ENCODE measurements at places on chromosomes 4 and X.
A peak's percentile ranks its signal among the peaks of the same experiment; 100 is the strongest.

DNA sequence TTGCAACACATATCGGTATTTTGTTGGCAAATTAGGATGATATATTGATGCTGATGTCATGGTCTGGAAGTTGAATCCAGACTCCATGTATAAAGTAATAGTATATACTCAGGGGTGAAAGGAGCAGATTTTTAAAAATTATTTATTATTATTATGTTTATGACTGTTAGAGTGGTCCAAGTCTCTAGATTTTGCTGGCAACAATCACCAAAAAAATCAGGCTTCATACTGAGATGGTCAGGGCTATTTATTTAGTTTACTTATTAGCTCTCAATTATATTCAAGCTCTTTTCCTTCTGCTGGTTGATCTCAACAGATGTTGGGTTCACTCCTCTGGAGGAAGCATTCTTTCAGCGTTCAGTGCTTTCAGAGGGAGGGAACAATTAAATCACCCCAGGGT lies 73.9 kb upstream of the VCX3B start:
- DNase-seq, result no peak

GRCh38 chr4:8773124-8773931 lies 98.3 kb downstream of the HMX1 start:
- DNase-seq, result no peak

GRCh38 chr4:100421361-100421978 lies 96.4 kb downstream of the EMCN start:
- no peak for DNase-seq

DNA sequence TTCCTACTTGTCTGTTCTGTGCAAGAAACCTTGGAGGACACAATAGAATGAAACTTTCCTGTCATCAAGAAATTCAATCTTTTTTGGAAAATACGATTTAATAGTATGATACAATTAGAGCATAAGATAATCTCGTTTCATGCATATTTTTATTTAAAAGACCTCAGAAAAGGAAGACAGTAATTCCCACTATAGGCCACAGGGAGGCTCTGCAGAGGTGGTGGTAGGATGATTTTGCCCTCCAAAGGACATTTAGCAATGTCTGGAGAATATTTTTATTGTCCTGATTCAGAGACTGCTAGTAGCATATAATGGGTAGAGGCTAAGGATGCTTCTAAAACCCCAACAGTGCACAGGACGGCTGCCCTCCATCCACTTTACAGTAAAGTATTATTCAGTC lies 68.7 kb downstream of the PAK3 start:
- DNase-seq, result no peak

- DNase-seq, result no peak
These were observed 138.9 kb upstream of the SMIM31 start for GRCh38 chr4:164614999-164615398.

DNA sequence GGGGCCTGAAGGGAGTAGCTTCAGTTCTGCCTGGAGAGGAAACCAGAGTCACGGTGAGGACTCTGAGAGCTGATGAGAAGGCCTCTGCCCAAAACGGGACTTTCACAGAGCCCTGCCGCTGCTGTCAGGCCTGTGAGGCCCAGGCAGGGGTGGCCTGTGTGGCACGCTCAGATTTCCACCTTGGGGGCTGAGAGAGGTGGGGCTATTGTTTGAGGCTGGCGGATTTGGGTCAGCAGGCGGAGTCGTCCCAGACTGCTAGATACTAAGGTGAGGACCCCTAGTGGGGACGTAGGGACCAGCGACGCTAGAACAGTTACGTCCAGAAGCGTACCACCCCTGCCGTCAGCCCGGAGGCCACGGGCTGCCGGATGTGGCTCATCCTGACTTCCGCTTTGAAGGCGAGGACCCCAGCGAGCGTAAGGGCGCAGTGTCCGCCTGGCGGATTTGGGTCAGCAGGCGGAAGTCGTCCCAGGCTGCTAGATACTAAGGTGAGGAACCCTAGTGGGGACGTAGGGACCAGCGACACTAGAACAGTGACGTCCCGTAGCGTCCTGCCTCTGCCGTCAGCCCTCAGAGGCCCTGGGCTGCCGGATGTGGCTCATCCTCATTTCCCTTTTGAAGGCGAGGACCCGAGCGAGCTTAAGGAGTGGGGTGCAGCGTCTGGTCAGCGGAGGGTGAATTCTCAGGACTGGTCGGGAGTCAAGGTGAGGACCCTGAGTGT lies at the start of gene MAGEB1:
MAGEB1 (plus strand) TSS at position 378 of the 721 bp plus-strand sequence. CDS start 3,348 bp downstream, outside the sequence.
- DNase-seq, result no peak

- DNase-seq, result no peak
These were observed 35.5 kb upstream of the CD99L2 start for GRCh38 chrX:150933945-150934350.

DNA sequence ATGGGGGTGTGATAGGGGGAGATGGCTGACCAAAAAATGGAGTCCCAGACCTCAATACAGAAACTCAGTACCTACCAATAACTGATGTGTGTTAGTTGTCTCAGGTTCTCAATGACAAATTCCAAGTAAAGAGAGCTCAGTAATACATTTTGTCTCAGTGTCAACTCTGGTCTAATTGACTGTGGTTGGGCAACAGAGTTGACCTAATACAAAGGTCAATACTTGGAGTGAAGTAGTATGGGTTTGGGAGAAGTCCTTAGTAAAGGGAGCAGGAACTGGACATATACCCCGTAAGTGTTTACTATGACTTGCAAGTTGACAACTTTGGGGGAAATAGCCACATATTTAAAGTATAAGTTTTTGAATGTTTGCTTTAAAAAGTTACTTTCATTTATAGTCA lies 20.5 kb upstream of the LCORL start:
- no peak for DNase-seq

DNA sequence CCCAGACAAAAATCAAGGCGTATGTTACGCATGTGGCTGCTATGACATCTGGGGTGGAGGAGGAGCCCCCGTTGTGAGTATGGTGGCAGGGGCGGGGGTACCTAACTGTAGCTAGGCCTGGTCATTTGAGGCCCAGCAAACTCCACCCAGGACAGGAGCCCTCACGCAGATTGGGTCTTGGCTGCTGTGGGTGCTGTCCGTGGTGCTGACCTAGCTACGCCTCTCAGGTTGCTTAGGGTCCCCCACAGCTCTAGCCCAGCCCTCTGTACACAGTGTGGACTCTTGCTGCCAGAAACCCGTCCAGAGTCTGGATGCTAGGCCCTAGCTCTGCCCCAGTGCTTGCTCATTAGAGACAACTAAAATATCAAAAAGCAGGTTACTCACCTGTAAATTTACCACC lies 146.7 kb upstream of the PSAPL1 start:
- DNase-seq, result peak; percentile 6

DNA sequence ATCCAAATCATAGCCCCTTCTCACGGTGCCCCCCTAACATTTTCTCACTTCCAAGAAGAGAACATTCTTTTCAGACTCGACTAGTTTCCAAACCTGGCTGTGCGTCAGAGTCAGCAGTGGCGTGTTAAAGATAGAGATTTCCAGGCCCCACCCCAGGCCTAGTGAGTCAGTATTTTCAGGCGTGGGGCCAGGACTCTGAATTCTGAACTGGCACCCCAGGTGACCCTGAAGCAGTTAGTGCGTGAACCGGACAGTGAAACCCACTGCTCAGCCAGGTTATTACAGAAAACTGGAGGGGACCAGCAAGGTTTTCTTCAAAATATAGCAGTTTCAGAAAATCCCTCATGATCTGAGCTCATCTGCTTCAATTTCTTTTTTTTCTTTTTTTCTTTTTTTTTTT lies 35.0 kb upstream of the BCOR start:
- DNase-seq, result no peak

DNA sequence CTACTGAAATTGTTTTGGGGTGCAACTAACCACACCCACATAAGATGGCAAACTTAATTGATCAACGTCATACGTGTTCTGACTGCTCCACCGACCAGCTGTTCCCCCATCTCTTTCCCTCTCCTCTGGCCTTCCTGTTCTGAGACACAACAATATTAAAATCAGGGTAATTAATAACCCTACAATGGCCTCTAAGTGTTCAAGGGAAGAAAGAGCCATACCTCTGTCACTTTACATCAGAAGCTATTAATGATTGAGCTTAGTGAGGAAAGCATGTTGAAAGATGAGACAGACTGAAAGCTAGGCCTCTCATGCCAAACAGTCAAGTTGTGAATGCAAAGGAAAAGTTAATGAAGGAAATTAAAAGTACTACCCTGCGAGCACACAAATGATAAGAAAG lies 173.9 kb upstream of the FTHL17 start:
- DNase-seq, result no peak

- DNase-seq, result no peak
These were observed 608.7 kb downstream of the TLL1 start for GRCh38 chr4:166481739-166482138.

GRCh38 chr4:48205107-48205506 lies 64.5 kb downstream of the TEC start:
- no peak for DNase-seq

- no peak for DNase-seq
These were observed 150.6 kb downstream of the PRDM5 start for GRCh38 chr4:120771907-120772306.

DNA sequence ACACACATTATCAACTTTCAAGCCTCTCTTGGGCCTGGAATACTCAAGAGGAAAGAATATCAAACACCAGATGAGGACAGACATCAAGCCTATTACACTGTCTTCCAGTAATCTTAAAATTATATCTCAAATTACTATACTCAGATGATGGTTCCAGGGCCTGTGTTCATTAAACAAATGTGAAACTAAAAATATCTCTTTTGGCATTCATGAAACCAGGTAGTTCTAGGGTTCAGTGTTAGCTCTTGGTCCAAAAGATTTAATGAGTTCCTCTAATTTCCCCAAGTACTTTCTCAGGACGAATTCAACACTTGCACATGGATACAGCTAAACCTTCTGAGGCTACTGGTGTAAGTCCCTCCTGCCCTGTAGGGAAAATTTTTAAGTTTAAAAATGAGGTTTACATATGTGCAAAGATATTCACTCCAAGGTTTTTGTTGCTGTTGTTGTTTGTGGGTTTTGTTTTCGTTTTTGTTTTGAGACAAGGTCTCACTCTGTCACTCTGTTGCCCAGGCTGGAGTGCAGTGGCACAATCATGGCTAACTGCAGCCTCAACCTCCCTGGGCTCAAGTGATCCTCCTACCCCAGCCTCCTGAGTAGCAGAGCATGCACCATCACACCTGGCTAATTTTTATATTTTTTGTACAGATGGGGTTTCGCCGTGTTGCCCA lies 79.4 kb downstream of the USP46 start:
- DNase-seq, result no peak

DNA sequence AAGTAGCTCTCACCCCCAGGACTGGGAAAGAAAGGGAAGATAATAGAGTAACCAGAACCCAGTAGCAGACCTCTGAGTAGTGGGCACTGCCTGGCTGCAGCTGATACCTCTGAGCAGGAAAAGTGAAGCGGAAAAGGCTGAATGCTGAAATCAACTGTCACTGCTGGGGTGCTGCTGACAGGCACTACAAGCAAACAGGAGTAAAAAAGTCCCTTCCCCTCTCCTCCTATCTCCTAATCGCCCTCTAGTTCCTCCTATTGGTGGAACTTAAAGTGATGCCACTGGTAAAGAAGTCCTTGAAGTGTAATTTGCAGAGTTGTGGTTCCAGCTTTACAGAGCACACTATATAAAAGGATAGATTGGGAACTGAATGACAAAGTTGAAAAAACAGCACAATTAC lies 32.8 kb upstream of the GLRB start:
- DNase-seq, result no peak

GRCh38 chrX:49071877-49072711 lies 1.7 kb downstream of the PRAF2 start:
- DNase-seq, result no peak

- no peak for DNase-seq
These were observed 4.2 kb upstream of the SLBP start for GRCh38 chr4:1716065-1716945.

DNA sequence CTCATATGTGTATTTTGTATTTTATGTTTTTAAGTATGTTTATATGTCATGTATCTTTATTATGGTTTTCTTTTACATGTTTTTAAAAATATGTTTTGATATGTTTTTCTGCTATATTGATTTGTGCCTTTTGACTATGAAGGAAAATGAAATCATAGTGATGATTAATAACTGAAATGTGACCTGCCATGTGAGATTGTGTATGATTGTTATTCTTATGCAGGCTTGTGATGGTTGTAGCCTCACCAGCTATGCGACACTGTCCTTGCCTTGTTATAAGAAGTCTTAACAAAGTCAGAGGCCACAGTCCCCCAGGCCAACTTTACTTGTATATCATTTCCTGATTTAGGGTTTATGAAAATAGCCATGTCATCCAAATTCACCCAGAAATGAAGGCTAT lies 83.2 kb downstream of the TMEM131L start:
- DNase-seq, result no peak

GRCh38 chr4:1584498-1584897 lies 99.6 kb downstream of the FAM53A start:
- no peak for DNase-seq

DNA sequence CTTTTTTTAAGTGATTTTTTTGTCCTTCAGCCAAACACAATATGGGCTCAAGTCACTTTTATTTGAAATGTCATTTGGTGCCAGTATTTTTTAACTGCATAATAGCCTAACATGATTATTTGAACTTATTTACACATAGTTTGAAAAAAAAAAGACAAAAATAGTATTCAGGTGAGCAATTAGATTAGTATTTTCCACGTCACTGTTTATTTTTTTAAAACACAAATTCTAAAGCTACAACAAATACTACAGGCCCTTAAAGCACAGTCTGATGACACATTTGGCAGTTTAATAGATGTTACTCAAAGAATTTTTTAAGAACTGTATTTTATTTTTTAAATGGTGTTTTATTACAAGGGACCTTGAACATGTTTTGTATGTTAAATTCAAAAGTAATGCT lies 62.1 kb downstream of the EDNRA start:
- no peak for DNase-seq

DNA sequence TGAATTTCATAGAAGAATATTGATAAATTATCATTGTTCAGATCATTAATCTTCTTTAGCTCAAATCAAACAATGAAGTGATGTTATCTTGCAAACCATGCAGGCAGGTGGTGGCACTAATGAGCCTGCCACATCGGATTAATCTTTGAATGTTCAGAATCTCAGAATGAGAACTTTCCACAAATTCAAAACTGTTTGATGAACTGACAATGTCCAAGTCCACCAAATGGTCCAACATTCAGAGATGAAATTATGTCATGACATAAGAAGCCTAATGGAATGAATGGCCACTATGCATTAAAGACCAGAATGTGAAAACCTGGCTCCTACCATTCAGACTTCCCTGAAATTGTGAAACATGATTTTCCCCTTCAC lies 67.5 kb downstream of the SORBS2 start:
- no peak for DNase-seq

DNA sequence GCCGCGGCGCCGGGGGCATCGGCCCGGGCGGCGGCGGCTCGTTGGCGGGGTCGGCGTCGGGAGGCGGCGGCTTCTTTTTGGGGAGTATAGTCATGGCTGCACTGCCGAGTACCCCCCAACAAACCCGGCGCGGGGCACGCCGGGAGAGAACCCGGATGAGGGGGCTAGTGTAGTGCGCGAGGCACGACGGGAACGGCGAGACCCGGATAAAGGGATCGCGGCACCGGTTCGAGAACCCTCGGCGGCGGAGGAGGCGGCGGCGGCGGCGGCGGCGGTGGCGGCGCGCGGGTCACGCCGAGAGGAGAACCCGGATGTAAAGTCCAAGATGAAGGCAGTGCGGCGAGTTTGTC lies at the start of gene OTUD5:
OTUD5 (minus strand) TSS at position 131 of the 350 bp plus-strand sequence; CDS start at position 94, 37 bp downstream.
- DNase-seq, result peak; percentile 77
